Astrocyte (in vitro differentiated cells and primary cell): ENCODE measurements at places on chromosomes 2 and 18. TPM values are rescaled to one million over a fixed set of nuclear protein-coding genes. Genes with fewer than 3 reads are reported as not detected.

DNA sequence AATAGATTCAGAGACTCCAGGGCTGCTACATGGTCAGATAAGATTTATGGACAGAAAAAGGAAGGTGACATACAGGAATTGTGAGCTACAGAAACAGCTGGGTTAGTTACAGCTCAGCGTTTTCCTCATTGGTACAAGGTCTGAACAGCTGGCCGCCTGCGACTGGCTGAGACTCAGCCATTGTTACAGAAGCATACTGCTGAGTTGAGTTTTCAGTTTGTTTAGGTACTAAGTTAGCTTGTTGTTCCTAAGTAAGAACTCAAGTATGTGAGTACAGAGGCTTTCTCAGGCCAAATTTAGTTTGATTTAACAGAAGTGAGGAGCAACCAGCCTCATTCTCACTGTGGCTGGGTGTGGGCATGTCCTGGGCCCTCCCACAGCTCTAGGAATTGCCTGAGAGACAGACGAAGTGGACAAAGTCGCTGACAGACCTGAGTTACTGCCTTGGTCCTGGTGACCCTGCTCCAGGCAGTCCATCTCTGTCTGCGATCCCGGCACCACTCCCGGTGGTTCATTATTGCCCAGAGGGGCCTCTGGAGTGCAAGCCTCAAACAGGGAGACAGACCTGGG is 27.8 kb upstream of the RHOB start:
- DNase-seq = no peak
- H3K36me3 ChIP-seq = no peaks in the 10 kb centered on the region
- no peak overlapping the region for H3K27ac ChIP-seq
- peaks cover 6% of the 10 kb centered on the region for H3K4me1 ChIP-seq
- H3K27me3 ChIP-seq = peaks cover 7% of the 10 kb centered on the region

DNA sequence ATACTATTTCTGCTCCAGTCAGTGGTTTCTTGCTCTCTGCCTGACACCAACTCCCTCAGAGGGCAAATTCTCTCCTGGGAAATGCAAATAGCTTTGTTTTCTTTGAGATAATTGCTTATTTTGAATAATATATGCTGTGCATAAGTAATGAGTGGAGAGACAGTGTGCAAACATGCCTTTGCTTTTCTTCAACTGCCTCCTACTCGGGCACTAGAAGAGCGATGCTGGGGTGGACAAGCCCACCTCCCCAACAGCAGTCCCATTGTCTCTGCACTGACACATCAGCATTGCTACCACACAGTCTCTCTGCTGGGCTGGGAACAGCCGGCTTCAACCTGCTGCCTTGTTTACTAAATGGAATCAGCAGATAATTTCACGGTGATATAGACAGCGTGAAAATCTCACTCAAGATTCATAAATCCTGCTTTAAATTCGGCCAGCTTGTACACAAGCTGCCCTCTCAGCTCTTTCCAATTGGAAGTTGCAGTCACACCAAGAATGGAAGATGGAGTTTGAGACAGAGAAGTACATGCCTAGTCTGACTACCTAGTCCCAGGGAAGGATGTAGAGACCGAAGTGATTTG is 694.5 kb downstream of the TDRD15 start:
- no peak for DNase-seq
- H3K4me3 ChIP-seq = no peak overlapping the region
- no peaks in the 10 kb centered on the region for H3K4me1 ChIP-seq
- no peak overlapping the region for H3K27ac ChIP-seq

Gene EVX2
- total RNA-seq = not detected in 2 replicates

DNA sequence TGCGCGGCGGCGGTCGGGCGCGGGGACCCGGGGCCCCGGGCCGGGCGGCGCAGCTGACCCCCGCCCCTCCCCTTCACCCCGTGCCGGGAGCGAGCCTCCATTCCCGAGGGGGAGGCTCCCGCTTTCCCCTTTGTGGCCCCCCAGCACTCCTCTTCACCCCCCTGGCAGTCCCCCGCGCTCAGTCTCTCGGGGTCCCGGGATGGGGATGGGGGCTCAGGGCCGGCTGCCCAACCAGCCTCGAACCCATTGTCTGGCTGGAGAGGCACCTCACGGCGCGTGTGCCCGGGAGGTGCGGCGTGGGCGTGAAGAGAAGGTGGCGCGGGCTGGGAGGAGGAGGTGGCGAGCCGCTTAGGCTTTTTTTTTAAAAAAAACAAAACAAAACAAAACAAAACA is 748 bp downstream of the FMNL2 start:
- no peak for DNase-seq
- H3K4me3 ChIP-seq = peak overlapping the region; percentile 68
- H3K36me3 ChIP-seq = no peaks in the 10 kb centered on the region
- peaks cover 6% of the 10 kb centered on the region for H3K4me1 ChIP-seq
- no peaks in the 10 kb centered on the region for H3K27me3 ChIP-seq
- peak overlapping the region; percentile 49 for H3K27ac ChIP-seq

- H3K27ac ChIP-seq = peak overlapping the region; percentile 83
- H3K4me1 ChIP-seq = peaks cover 23% of the 10 kb centered on the region
- H3K36me3 ChIP-seq = peaks cover 5% of the 10 kb centered on the region
- peak; percentile 70 for DNase-seq
- peak overlapping the region; percentile 81 for H3K4me3 ChIP-seq
These were observed 1.5 kb downstream of the CAB39 start for GRCh38 chr2:230714136-230714480.

Gene OTOS
- not detected in 2 replicates for total RNA-seq

DNA sequence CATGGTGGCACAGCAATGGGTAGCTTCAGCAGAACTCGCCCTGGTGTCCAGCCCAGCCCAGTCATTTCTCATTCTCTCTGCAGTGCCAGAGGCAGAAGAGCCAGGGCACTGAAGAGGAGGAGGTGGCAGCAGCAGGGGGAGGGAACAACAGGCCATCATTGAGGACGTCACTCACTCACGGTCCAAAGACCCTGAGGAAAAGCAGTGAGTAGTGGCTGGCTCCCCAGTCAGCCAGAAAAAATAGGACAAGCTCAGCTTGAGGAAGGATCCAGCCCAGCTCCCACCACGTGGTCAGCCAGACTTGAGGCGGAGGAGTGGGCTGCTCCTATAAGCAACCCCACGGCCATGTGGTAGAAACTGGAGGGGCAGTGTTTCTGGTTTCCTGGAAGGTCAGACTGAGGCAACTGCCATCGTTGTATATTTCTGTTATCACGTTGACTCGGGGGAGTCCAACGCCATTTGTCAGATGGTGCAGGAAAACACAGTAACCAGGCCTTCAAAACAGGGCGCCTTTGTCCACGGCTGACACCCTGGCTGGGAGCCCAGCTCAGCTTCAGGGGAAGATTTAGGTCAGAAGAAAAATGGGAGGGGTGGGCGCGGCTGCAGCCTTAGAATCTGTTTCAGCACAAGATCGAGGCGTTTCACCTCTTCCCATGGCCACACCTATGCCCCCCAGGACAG is 19.0 kb upstream of the TMEM247 start:
- no peak for DNase-seq
- H3K4me3 ChIP-seq = no peak overlapping the region
- H3K27ac ChIP-seq = no peak overlapping the region

Gene ANKRD36C
- 23.3 and 24.7 TPM in 2 replicates for total RNA-seq

DNA sequence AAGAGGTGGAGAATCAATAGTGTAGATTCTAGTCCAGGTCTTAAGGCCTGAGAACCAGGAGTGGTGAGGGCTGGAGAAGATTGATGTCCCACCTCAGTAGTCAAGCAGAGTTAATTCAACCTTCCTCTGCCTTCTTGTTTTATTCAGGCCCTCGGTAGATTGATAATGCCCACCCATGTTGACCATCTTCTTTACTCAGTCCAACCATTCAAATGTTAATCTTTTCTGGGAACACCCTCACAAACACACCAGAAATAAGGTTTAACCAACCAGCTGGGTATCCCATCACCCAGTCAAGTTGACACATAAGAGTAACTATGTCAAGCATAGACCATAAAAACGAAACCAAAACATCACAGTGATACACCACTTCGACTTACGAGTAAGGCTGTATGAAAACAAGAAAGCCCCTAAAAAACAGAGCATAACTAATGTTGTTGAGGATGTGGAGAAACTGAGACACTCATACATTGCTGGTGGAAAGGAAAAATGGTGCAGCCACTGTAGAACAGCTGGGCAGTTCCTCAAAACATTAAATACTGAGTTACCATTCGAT is 57.5 kb downstream of the SLC35F5 start:
- H3K27me3 ChIP-seq = no peaks in the 10 kb centered on the region
- H3K36me3 ChIP-seq = no peaks in the 10 kb centered on the region
- H3K4me3 ChIP-seq = no peak overlapping the region
- H3K27ac ChIP-seq = no peak overlapping the region

DNA sequence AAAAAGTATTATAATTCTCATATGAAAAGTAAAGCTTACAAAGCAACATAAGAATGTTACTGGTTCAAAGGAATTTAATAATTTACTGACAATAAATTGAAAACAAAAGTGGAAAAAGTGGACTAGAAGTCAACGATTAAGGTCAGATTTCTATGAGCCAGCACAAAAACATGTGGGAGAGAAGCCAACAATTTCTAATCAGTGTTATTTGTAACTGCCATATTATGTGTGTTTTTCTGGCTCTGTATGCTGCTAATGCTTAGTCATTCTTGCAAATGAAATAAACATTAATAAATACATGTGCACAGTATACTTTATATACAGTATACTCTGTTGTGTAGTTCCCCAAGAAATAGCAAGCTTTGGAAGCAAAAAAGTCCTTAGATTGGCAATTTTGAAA is 301.3 kb upstream of the RGPD4 start:
- H3K27me3 ChIP-seq = no peaks in the 10 kb centered on the region
- H3K4me1 ChIP-seq = no peaks in the 10 kb centered on the region
- no peak overlapping the region for H3K4me3 ChIP-seq
- no peaks in the 10 kb centered on the region for H3K36me3 ChIP-seq
- DNase-seq = peak; percentile 43

DNA sequence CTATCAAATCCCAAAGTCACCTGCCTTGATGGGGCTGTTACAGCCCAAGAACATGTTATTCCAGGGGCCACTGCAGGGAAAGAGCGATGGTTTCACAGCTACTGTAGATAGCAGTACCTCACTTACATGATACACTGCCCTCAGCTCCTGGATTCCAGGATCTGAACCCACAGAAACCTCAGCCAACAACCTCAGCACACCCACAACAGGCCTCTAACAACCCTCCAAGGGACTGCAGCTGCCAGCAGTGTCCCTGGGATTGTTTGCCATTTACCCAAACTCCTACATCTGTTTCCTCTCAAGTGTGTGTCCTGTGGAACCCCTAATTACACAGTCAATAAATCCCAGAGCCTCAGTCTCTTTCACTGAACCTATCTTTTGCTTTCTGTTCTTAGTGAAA is 28.2 kb downstream of the OSBPL1A start:
- peak; percentile 42 for DNase-seq
- no peaks in the 10 kb centered on the region for H3K36me3 ChIP-seq
- H3K4me3 ChIP-seq = no peak overlapping the region
- no peaks in the 10 kb centered on the region for H3K4me1 ChIP-seq

DNA sequence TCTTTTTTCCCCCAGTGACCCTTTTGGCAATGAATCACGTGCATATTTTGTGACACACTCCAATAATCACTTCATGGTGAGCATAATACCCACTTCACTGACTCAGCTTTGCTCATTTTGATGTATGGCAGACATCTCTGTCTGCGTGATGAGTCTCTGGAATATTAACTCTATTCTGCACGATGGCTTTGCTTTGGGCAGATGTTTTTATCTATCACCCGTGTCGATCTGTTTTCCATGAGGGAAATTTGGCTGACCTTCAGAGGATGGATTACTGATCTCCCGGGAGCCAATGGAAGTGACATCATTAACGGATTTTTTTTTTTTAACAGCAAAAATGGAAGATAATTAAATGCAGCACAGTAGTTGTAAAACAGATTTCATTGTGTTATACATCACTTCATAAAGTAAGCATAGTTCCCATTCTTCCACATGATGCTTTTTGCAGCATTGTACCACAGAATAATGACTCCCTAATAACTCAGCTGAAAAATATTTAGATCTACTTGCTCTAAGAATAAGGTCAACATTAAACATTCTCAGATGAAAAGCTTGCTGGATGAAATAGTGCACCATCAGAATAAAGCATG is 29.8 kb downstream of the CDC42EP3 start:
- H3K27ac ChIP-seq = peak overlapping the region; percentile 80
- H3K4me1 ChIP-seq = peaks cover 37% of the 10 kb centered on the region
- H3K4me3 ChIP-seq = no peak overlapping the region

DNA sequence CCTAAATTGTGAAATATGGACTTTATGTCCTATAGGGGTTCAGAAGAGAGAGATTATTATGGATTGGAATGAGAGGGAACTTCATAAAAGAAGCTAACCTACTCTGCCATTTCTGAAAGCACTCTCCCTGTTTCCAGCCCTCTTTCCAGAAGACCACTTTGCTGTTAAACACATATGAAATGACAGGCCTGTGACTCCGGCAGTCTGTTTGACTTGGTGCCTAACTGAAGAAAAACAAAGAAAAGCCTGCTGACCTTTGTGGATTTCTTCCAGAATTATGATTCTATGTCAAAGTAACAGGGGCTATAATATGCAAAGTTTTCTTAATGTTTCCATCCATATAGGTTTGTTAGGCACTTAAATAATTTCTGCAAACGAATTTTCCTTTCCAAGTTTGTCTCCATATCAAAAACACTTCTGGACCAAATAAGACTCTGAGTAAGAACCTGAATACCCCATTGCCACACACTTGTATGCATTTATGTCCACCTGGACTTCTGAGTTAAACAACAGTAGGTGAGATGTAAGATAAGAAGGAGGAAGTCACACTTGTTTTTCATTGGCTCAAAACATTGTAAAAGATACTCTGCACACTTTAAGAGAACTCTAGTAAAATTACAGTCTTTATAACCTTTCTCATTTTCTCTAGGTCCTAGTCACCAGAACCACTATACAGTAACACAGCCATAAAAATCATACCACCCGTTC is 111.7 kb downstream of the PIEZO2 start:
- H3K4me3 ChIP-seq = no peak overlapping the region
- no peaks in the 10 kb centered on the region for H3K36me3 ChIP-seq
- H3K4me1 ChIP-seq = peaks cover 7% of the 10 kb centered on the region
- H3K27me3 ChIP-seq = no peaks in the 10 kb centered on the region
- DNase-seq = no peak

Gene CCDC150
- total RNA-seq = 2.2 and 4.4 TPM in 2 replicates

Gene SOS1
- total RNA-seq = 33.3 and 44.0 TPM in 2 replicates

Gene TCF23
- total RNA-seq = not detected in 2 replicates

GRCh38 chr2:31957354-31958139 is 53.3 kb downstream of the MEMO1 start:
- H3K27ac ChIP-seq = no peak overlapping the region
- DNase-seq = no peak
- H3K27me3 ChIP-seq = no peaks in the 10 kb centered on the region
- no peak overlapping the region for H3K4me3 ChIP-seq
- no peaks in the 10 kb centered on the region for H3K36me3 ChIP-seq

DNA sequence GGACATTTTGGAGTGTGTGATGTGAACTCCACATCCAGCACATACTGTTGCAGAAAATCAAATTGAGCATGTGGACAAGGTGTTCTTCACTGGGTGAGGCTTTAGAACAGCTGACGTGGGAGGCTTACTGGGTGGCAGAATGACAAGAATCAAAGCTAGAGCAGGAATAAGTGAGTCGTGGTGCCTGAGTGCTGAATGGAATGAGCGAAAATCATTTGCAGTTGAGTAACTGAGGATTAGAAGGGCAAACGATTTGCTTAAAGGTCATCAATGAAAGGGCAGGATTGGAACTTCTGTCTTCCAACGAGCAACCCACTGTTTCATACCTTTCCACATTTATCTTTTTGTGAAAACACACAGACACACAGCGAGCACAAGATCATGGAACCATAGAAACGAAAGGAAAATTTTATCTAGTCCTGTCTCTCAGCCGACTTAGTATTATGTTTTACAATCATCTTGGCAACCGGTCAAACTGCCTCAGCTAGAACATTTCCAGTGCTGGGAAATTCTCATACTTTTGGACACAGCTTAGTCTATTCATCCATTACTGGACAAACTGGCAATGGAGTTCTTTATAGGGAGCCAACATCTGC is 7.2 kb upstream of the DAW1 start:
- H3K27me3 ChIP-seq = no peaks in the 10 kb centered on the region
- no peaks in the 10 kb centered on the region for H3K36me3 ChIP-seq
- DNase-seq = peak; percentile 55
- peaks cover 17% of the 10 kb centered on the region for H3K4me1 ChIP-seq
- H3K27ac ChIP-seq = no peak overlapping the region

Gene FAM237A
- not detected in 2 replicates for total RNA-seq
